ENCODE measurements at places on chromosomes 7 and 10. TPM values are rescaled to one million over a fixed set of nuclear protein-coding genes. Genes with fewer than 3 reads are reported as not detected.

DNA sequence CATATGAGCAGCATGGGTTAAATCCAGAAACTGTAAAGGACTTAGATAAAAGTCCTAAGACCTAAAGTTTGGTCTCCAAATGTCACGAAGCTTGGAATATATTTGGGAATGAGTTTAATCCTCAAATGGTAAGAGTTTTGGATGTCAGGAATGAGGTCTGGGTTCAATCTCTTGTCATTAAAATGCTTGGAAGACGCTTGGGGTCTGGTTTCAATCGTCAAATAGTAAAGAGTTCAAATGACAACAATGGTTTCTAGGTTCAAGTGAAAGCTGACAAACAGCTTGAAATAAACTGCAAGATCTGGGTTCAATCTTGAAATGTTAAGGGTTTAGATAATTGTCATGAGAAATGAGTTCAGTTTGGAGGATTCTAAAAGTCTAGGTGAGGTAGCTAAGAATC, 385.5 kb upstream of the HPS1 start:
- DNase-seq, result no peak

Gene THAP5
- total RNA-seq, result 33.8 TPM

GRCh38 chr10:3907514-3907913, 122.5 kb upstream of the KLF6 start:
- DNase-seq, result no peak

DNA sequence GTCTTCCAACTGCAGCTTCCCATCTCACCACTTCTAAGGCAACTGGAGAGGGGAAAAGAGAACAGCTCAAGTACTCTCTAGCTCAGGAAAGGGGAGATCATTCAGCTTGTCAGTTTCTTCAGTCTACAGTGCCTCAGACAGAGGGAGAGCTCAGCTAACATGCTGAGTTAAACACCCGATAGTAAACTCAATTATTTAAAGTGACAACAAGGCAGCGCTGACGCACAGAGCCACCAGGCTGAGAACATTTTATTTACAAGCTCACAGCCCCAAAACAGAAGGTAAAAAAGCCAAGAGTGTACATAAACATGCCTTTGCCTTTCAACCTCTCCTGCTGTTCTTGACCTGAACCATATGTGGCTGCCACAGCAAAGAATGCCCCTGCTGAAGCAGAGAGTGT, 10.1 kb upstream of the CUZD1 start:
- DNase-seq, result no peak

DNA sequence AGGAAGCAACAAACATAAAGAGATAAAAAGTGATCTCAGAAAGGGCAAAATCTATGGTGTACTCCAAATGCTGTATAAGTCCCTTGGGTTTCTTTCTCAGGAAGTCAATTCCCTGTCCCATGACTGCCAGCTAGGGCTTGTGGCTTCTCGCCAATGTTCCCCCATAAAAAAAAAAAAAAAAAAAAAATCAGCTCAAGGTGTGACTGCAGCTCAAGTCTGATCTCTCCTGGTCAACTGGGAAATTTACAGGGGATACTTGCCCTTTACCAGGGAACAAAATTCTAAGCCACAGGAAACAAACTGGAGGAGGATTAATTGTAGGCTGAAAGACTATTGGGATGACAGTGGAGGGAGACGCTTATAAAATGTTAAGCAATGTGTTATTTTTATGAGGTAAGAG, 76.0 kb downstream of the PCGF5 start:
- peak; percentile 18 for DNase-seq

All from OCI-LY7 (cell line).